ENCODE measurements at places on chromosomes 4 and X.

- peak; percentile 41 for DNase-seq
These were observed 60.5 kb downstream of the TBC1D14 start for GRCh38 chr4:6969826-6970800.

GRCh38 chr4:126495163-126495752 is 1137.5 kb upstream of the INTU start:
- no peak for DNase-seq

DNA sequence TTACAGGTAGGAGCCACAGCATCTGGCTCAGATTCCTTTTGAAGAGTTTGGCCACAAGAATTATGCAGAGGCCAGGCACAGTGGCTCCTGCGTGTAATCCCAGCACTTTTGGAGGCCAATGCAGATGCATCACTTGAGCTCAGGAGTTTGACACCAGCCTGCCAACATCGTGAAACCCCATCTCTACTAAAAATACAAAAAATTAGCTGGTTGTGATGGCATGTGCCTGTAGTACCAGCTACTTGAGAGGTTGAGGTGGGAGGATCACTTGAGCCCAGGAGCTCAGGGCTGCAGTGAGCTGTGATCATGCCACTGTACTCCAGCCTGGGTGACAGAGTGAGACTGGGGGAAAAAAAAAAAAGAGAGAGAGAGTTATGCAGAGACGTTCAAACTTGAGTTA is 53.0 kb downstream of the MID1IP1 start:
- DNase-seq, result no peak

- DNase-seq, result no peak
These were observed 13.4 kb downstream of the SRD5A3 start for GRCh38 chr4:55359397-55359916.

- DNase-seq, result peak; percentile 17
These were observed 1.5 kb downstream of the CASP6 start for GRCh38 chr4:109701566-109702410.

All from GM12892 (cell line).